ENCODE measurements at places on chromosomes 11 and 22.

- no peak for DNase-seq
Measured at GRCh38 chr11:116176484-116177005, 596.2 kb downstream of the BUD13 start.

DNA sequence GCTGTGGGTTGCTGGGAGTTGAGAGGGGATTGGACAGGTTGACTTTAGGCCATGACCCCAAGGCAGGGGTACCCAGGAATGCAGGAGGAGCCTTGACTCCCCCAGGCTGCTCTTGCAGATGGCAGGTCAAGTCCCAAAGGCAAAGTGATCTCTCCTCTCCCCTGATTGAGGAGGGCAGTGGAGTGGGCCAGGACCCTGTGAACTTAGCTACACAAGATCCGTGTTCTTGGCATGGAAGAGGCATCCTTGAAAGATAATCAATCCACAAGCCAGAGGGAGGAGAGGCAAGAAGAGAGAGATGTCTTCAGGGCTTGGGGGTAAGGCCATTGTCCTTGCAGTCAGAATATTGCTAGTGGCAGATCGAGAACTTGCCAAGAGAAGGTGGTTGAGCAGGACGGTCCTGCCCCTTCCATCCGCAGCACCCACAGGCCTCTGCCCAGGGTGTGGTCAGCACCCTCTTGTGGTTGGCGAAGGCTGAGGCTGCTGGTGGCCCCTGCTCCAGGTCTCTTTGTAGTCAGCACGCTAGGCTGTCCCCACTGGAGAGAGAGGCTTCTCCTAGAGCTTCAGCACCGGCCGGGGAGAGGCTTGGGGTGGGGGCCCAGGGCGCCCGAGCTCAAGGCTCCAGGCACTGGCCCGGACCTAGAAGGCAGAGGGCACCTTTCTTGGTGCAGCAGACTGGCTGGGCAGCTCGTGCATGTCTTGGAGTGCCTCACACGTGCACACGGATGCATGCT, 45.4 kb downstream of the KCNC1 start:
- DNase-seq: no peak

GRCh38 chr11:2271327-2272227, 1.2 kb upstream of the ASCL2 start:
- DNase-seq: peak; percentile 3

GRCh38 chr11:4071325-4071724, 23.3 kb upstream of the RRM1 start:
- no peak for DNase-seq

DNA sequence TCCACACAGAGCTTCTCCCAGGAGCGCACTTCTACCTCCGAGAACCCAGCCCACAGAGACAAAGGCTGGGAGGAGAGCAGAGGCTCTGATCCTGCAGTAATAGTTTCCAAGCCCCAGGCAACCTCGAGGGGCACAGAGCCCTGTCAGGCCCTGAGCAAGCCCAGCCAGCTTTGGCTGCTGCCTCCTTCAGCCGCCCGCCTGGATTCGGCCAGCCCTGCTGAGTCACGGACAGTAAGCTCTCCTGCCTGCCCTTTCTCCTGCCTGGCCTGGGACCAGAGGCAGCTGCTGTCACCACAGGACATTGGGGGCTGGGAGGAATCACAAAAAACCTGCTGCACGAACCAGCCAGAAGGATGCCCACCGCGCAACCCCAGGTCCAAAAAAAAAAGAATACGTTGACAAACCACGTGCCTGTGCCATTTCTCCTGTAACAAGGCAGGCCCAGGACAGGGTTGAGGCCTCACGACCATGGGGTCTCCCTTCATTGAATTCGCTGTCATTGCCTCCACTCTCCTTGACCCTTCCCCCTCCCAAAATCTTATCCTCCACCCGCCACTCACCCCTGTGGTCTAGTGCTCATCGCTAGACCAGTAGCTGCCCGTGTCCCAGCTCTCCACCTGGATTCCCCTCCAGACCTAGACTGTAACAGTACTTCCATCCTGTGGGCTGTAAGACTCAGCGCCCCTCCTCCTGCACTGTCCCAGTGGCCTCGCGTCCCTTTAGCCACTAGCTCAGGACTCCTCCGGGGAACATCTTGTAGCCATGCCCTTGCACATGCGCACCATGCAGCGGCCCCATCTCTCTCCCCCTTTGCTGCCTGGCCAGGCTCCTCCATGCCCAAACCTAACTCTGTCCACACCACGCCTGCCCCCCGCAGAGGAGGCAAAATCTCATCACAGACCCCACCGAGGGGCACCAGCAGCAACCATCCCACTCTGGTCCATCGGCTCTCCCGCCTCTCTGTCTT, 7.4 kb upstream of the SLC22A12 start:
- DNase-seq: no peak

DNA sequence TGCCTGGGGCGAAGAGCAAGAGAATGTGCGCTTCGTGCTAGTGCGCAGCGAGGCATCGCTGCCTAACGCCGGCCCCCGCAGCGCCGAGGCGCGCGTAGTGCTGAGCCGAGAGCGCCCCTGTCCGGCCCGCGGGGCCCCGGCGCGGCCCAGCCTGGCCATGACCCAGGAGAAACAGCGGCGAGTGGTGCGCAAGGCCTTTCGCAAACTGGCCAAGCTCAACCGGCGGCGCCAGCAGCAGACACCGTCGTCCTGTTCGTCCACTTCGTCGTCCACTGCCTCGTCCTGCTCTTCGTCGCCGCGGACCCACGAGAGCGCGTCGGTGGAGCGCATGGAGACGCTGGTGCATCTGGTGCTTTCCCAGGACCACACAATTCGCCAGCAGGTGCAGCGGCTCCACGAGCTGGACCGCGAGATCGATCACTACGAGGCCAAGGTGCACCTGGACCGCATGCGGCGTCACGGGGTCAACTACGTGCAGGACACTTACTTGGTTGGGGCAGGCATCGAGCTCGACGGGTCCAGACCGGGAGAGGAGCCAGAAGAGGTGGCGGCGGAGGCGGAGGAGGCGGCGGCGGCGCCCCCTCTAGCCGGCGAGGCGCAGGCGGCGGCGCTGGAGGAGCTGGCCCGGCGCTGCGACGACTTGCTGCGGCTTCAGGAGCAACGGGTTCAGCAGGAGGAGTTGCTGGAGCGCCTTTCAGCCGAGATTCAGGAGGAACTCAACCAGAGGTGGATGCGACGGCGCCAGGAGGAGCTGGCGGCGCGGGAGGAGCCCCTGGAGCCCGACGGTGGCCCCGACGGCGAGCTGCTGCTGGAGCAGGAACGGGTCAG, 1.0 kb downstream of the RASSF10 start:
- peak; percentile 51 for DNase-seq

GRCh38 chr22:19904174-19904856, 37.3 kb upstream of the COMT start:
- DNase-seq: no peak

DNA sequence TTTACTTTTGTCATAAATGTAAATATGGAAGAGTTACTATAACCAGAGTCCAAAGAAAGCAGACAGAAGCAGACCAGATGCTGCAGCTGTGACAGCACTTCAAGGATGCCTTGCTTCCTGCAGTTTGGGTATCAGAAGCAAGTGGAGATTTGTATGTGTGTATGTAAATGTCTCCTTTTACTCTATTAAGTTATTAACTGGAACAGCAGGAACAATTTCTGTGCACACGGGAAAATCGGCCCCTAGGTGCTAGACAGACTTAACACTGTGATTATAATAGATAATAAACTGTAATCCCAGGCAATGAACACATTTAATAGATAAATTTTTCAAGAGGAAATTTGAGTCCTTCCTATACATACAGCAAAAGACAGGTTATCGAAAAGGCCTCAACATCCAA, 178.6 kb upstream of the PITPNB start:
- no peak for DNase-seq

DNA sequence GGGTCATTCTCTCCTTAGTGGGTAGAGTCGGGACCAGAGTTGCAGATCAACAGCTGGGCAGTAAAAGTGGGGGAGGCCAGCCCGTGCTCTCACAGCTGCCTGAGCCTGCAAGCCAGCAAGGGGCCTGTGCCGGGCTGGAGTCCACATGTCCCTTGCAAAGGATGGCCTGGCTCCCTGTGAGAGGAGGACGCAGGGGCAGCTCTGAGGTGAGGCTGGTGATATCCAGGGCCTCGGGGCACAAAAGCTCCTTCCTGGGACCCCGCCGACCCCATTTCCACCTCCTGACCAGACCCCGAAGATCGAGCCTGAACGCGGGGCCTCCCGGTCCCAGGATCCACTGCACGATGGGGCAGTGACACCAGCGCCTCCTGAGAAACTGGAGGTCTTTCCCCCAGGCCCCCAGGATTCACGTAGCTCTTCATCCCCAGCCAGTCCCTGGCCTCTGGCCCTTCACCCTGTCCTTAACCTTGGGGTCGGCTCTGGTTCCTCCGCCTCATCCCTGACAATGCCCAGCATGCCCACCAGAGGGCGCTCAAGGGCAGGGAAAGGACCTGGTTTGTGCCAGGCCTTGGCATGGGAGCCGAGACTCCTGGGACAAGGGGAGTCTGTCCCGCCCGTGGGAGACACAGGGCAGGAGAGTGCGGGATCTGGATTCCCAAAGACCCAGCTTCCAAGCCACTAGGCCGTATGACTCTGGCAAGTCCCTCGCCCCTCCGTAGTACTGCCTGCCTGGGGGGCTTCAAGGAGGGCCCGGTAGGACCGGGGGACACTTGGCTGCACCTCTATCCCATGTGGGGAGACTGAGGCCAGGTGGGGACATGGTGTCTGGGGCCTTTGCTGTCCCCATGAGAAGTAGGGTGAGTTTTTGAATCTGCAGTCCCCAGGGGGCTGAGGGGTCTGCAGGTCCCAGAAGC, 17.8 kb upstream of the WNT7B start:
- peak; percentile 96 for DNase-seq

DNA sequence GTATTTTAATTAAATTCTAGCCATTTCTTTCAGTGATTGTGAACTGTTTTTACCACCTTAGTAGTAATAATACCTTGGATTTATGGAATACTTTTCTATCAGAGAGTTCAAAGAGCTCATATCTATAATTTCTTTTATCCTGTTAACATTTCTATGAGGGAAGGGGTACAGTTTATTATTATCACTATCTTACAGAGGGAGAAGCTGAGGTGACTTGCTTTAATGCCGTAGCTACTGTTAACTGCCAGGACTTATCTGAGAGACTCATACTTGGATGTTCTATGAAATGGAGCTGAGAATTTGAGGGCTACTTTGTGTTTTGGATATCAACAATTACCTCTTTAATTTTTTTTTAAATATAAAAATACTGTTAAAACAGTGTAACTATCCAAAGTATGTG, 3.3 kb downstream of the REXO2 start:
- DNase-seq: no peak

DNA sequence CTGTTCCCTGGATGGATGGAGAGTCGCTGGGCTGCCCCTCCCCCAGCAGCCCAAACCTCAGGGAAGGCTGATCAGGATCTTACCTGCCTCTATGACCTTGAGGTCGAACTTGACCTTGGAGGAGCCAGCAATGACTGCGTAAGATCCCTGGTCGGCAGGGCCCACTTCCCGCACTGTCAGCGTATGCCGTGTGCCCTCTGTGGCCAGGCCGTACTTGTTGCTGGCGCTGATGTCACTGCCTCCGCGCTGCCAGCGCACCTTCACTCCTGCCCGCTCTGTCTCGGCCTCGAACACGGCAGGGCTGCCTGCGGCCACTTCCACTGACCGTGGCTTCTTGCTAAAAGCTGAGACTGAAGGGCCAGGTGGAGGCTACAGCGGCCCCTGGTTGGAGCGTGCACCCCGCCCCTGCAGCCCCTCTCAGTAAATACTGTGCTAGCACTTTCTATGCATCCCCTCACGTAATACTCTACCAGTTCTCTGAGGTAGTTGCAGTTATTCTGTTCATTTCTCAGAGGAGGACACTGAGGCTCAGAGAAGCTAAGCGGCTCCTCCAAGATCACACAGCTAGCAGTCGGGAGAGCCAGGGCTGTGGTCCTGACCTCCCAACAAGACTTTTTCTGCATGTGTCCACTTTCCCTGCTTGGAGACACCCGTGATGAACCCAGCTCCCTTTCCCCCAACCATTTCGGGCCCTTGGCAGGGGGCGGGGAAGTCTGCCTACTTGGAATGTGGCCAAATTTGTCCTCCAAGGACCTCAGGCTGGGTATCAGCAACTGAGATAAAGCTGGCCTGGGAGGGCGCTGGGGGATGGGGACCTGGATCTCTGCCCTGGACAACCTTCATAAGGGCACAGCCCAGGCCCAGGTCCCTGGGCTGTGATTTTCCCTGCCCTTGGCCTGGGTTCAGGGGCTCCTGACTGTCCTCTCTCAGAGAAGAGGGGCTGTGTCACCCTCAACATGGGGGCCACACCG, 1.1 kb downstream of the MYBPC3 start:
- DNase-seq: no peak

GRCh38 chr11:17395554-17395961, 7.1 kb upstream of the KCNJ11 start:
- DNase-seq: no peak

DNA sequence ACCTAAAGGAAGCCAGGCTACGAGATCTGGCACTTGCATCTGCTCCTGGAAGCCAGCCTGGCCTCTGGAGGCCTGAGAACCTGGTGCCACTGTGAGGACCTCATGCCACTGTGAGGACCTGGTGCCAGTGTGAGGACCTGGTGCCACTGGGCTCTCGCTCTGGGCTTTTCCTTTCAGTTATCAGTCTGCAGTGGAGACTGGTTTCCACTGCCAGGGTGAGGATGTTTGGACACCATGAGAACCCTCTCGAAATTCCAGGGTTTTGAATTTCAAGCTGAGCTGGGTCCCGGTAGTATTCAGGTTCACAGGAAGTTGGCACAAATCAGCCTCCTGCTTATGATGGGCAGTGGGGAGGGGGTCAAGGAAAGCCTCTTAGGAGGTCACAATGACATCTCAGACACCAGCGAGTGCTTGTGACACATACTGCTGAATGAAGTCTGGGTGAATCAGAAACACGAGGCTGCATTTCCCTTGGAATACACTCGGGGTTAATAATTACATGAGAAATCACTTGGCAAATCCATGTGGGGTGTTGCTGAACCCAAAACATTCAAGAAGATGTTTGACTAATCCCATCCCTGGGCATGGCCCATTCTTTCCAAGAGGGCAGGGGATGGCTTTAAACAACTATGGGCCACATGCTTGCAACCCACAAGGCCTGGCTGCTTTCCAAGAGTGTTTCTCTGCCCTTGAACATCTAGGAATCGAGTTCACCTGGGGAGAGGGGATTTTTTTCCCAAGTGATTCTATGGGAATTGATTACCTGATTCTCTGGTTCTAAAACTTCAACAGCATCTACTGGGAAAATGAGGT, 60.2 kb downstream of the LINC01488 start:
- DNase-seq: no peak

DNA sequence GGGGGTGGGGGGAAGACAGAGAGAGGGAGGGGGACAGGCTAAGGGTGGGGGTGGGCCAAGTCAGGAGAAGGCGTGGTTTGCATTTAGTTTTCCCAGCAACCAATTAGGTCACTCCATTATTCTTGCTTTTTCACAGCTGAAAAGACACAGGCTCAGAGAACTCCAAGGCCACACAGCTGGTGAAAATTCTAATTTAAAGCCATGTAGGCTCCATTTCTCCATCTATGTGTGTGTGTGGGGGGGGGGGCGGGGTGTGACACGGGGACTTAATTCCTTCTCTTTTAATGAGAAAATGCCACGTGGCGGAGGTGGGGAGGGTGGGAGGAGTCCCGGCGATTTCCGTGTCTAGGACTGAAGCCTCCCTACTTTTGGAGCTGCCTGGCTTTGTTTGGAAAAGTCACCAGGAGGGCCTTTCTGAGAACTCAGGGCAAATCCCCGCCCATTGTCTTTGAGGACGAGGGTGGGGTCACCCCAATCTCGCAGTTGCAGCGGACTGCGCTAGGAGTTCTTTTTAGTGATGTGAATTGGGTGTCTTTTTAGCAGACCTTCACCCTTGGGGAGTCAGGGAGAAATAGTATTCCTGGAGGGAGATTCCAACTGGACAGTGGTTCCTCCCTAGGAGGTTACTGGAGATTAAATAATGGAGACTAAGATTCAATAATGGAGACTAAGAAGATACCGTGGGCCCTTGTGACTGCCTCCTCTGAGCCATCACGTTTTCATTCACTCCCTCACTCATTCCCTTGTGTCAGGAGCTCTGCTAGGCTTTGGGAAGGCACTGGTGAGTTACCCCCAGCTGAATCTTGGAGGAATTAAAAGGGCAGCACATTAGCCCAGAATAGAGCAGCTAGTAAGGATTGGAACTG, 36.4 kb upstream of the PTPRJ start:
- no peak for DNase-seq
